ENCODE measurements at places on chromosomes 12 and 14. TPM values are rescaled to one million over a fixed set of nuclear protein-coding genes. Genes with fewer than 3 reads are reported as not detected.

The PPFIA2 gene
- polyA plus RNA-seq = 1.5 TPM

The OSBPL8 gene
- polyA plus RNA-seq = 34.2 TPM

The LUM gene
- polyA plus RNA-seq = 476 TPM

The GPR68 gene
- not detected for polyA plus RNA-seq

The ITGA5 gene
- polyA plus RNA-seq = 111 TPM

The SMARCD1 gene
- 58.3 TPM for polyA plus RNA-seq

The HSPA2 gene
- polyA plus RNA-seq = 8.8 TPM

The KSR2 gene
- 0.04 TPM for polyA plus RNA-seq
